ENCODE measurements at places on chromosomes 6 and 20. TPM values are rescaled to one million over a fixed set of nuclear protein-coding genes. Genes with fewer than 3 reads are reported as not detected.

The GNRH2 gene
- not detected for total RNA-seq

The EYA4 gene
- 20.9 TPM for total RNA-seq

DNA sequence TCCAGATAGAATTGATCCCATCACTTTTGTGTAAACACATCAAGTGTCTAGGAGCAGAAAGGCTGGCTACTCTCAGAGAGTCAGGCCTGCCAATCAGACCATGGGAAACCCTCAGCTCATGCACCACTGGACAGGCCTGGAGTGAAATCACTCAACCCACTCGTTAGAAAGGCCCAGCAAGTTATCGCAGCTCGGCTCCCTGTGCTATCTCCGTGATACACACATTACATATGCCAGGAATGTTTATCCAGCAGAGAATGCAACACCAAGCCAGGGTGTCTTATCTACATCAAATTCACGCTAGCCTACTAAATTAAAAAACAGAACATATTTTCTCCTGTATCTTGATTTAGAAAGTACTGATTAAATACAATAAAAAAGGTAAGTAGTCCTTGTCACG lies 232.4 kb upstream of the FOXQ1 start:
- DNase-seq = no peak

- DNase-seq = no peak
Observed at GRCh38 chr20:6430381-6430780, 307.6 kb upstream of the FERMT1 start.

DNA sequence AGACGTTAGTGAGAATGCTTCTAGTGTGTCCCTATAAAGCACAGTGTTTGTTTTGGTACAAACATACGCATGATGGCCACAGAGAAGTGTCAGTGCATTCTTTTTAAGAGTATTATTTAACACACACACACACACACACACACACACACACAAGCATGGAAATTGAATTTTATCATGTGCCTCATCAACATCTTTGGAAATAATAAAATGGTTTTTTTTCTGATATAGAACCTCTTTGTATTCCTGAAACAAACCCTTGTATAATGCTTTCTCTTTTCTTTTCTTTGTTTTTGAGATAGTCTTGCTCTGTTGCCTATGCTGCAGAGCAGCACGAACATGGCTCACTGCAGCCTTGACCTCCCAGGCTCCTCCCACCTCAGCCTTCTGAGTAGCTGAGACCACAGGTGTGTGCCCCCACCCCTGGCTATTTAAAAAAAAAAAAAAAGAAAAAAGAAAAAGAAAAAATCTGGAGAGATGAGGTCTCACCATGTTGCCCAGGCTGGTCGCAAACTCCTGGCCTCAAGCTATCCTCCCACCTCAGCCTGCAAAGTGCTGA lies 116.2 kb upstream of the SYNDIG1 start:
- DNase-seq = no peak

- DNase-seq = no peak
Observed at GRCh38 chr20:36243726-36244125, 7.4 kb downstream of the AAR2 start.

GRCh38 chr6:136511926-136512325 lies 38.3 kb downstream of the MAP7 start:
- no peak for DNase-seq

- no peak for DNase-seq
Observed at GRCh38 chr6:163751032-163751525, 336.6 kb downstream of the QKI start.

GRCh38 chr6:25601800-25602673 lies 50.0 kb upstream of the SCGN start:
- DNase-seq = peak; percentile 15

GRCh38 chr6:72286911-72287311 lies 335.0 kb upstream of the KCNQ5 start:
- DNase-seq = no peak

DNA sequence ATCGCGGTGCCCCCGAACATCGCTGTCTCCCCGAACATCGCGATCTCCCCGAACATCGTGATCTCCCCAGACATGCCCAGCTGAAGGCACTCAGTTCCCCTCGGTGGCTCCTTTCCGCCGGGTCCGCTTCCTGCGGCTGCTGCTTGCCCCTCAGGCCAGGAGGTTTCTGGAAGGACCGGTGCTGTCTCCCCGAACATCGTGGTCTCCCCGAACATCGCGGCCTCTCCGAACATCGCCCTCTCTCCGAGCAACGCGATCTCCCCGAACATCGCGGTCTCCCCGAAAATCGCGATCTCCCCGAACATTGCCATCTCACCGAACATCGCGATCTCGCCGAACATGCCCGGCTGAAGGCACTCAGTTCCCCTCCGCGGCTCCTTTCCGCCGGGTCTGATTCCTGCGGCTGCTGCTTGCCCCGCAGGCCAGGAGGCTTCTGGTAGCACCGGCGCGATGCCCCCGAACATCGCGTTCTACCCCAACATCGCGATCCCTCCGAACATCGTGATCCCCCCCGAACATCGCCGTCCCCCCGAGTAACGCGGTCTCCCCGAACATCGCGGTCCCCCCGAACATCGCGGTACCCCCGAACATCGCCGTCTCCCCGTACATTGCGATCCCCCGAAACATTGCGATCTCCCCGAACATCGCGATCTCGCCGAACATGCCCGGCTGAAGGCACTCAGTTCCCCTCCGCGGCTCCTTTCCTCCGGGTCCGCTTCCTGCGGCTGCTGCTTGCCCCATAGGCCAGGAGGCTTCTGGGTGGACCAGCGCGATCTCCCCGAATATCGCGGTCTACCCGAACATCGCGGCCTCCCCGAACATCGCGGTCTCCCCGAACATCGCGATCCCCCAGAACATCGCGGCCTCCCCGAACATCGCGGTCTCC lies 808 bp downstream of the ULBP1 start:
- DNase-seq = no peak
